Dermis blood vessel endothelial cell (primary cell): ENCODE measurements at places on chromosomes 2 and 18.

DNA sequence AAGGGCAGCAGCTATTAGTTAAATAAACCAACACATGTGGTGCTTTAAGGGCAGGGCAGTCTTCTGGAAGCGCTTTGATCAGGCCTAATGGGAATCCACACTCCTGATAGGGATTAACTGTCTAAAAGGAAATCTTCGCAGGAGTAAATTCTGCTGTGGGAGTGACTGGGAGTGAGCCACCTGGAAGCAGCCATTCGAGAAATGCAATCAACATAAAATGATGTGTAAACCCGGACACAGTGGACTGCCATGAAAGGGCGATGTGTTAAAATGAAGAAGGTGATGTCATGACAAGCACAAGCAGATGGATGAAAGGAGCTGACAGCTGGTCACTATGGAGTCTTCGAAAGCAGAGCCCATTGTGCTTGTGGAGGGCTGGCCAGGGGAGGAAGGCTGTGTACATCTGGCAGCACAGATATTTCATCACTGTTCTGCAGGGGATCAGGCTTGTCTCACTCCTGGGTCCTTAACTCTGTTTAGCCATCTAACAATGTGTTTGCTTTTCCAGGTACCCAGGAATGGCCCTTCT lies 24.8 kb upstream of the GALNT14 start:
- DNase-seq, result no peak

- DNase-seq, result no peak
These were observed 100.8 kb downstream of the GPR39 start for GRCh38 chr2:132517386-132517785.

GRCh38 chr2:46196871-46197462 lies 100.2 kb upstream of the EPAS1 start:
- peak; percentile 74 for DNase-seq

- no peak for DNase-seq
These were observed 391.7 kb downstream of the PTPRM start for GRCh38 chr18:7958897-7959146.

DNA sequence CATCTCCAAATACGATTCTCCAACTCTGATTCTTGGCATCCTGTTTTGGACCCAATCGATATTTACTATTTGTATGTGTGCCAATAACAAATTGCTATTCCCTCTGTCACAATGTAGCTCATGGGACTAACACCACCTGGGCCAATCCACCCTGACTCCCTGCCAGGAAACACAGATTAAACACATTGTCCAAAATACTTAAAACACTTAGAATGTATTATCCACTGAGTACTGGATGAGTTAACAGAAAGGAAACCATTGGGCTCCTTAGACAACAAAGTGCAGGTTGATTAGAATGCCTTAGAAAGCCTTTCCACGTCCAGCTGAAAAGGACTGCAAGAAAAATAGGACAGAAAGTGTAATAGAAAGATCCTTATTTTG lies 79.4 kb upstream of the ARHGAP28 start:
- DNase-seq, result no peak

- DNase-seq, result no peak
These were observed 24.4 kb downstream of the SP5 start for GRCh38 chr2:170739507-170740046.

GRCh38 chr2:234060236-234060635 lies 9.7 kb downstream of the SPP2 start:
- DNase-seq, result no peak

DNA sequence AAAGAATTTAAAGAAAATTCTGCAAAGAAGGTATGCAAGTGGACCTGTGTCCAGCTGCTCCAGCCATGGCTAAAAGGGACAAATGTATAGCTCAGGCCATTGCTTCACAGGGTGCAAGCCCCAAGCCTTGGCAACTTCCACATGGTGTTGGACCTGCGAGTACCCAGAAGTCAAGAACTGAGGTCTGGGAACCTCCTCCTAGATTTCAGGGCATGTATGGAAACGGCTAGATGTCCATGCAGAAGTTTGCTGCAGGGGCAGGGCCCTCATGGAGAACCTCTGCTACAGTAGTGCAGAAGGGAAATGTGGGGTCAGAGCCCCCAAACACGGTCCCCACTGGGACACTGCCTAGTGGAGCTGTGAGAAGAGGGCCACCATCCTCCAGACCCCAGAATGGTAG lies 284.0 kb upstream of the RAB6C start:
- DNase-seq, result no peak

- no peak for DNase-seq
These were observed 920.8 kb downstream of the ERBB4 start for GRCh38 chr2:211617803-211618202.
